ENCODE measurements at places on chromosomes 13 and 19.

DNA sequence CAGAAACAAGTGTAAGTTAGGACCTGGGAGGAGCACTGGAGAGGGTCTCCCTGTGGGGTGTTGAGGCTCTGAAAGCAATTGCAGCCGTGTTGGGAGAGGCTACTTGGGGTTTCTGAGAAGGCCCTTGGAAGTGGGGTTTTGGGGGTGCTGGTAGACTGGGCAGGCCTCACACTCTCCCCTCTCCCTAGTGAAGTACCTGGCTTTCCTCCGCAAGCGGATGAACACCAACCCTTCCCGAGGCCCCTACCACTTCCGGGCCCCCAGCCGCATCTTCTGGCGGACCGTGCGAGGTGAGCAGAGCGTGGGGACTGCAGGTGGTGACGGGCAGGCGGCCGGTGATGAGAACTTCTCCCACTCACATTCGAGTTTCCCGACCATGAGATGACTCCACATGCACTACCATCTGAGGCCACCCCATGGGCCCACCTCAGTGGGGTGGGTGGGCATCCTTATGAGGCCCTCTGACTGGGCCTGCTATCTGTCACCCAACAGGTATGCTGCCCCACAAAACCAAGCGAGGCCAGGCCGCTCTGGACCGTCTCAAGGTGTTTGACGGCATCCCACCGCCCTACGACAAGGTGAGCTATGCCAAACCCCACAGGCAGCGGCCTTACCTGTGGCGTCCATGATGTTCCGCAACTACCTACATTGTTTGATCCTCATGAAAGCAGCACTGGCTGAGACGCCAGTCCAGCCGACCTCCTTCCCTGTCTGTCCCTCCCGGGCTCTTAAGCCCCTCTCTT, 3.0 kb downstream of the RPL13A start:
- DNase-seq, result no peak

GRCh38 chr13:35388441-35389355, 87.8 kb downstream of the MAB21L1 start:
- no peak for DNase-seq

DNA sequence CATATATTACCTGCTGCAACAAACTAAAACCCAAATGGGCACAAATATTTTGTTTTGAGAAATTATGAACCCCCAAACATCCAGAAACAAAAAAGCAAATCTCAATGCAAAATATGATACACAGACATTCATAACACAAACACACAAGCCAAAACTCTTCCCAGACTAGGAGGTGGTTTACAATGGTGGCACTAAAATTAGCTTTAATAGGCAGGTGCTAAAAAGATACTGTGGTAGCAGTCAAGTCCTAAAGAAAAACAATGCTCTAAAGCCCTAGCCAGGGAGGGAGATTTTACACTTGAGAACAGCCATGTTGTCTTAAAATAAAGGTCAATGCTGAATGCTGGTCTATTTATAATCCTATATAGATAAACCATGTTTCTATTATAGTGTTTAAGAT, 65.0 kb downstream of the DOCK9 start:
- DNase-seq, result no peak

DNA sequence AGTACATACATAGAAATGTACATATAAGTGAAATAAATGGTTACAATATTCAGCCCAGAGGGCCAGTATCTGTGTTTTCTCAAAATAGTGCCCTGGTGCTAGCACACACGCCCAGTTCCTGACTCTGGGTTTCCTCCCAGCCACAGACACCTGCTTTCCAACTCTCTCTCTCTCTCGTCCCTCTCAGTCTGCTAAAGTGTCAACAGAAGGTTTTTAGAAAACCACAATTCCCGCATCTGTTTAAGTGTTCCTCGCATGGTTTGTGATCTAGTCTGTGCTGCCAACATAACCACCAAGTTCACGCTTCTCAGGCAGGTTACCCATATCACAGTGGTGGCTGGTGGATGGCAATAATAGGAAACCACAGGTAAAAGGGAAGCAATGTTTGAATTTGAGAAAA, 17.8 kb upstream of the UPF3A start:
- no peak for DNase-seq

DNA sequence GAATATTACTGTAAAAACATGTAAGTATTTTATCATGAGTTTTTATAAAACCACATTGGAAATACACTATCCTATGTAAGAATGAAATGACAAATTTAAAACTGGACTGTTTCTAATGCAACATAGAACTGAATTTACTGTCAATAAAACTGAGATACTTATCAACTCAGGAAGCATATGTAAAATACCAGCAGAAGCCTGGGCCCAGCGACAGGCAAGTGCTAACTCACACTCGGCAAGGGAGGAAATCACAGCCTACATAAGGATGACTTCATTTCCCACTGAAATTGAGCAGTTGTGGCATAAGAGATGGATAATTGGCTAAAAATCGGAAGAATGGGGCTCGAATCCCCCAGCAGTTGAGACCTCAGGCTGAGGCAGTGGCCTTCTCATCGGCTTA, 12.1 kb downstream of the PROZ start:
- DNase-seq, result no peak

DNA sequence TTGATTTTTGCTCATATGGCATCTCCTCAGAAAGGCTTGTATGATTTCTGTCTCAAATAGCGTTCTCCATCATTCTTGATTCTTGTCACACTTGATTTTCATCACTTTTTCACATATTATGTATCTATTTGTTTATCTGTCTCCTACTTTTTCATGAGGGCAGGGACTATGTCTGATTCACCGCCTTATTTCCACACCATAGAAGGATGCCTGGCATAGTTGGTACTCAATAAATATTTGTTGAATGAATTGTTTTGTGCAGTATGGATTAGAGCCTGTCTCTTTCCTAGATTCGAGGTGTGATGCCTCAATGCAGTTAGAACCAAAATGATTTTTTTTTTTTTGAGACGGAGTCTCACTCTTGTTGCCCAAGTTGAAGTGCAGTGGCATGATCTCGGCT, 12.1 kb downstream of the SAE1 start:
- no peak for DNase-seq

- no peak for DNase-seq
Observed at GRCh38 chr13:101565317-101565716, 112.8 kb downstream of the ITGBL1 start.

- no peak for DNase-seq
Observed at GRCh38 chr19:12478234-12478941, 6.2 kb downstream of the ZNF709 start.

All from stimulated activated CD4-positive, alpha-beta T cell treated with anti-CD3 and anti-CD28 coated beads, Interleukin-15, amount 100 ng/mL, for 48 hours (primary cell).